ENCODE measurements at places on chromosomes 6 and 20. TPM values are rescaled to one million over a fixed set of nuclear protein-coding genes. Genes with fewer than 3 reads are reported as not detected.

DNA sequence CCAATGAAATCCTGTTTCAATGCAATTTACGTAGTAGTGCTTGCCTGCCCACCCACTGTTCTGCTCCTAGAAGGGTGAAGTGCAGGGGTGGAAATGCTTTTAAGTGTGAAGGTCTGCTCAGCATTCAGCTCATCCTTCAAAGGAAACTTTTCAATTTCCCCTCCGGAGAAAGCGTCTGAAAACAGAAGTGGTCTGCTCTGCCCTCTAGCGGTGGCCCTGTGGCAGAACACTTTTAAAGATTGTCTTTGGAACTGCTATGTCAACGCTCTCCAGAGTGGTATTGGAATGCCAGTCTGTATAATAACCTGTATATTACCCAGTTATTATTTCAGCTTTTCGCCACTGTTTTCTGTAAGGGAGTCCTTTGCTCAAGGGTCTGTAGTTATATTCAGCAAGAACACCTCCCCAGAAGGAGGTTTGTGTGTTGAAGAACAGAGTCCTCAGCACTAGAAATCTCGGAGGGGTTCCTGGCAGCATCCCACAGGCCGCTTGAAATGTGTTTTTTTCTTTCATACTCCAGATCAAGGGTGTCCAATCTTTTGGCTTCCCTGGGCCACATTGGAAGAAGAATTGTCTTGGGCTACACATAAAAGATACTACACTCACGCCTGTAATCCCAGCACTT, 63.1 kb upstream of the KLHL31 start:
- peaks cover 11% of the 10 kb centered on the region for H3K27me3 ChIP-seq
- peak; percentile 70 for DNase-seq
- peaks cover 5% of the 10 kb centered on the region for H3K4me1 ChIP-seq
- H3K36me3 ChIP-seq: no peaks in the 10 kb centered on the region
- H3K4me3 ChIP-seq: no peak overlapping the region

Gene PPP2R5D
- total RNA-seq: 52.4 TPM

- peak overlapping the region; percentile 79 for H3K4me3 ChIP-seq
- no peaks in the 10 kb centered on the region for H3K27me3 ChIP-seq
- DNase-seq: no peak
- peaks cover 38% of the 10 kb centered on the region for H3K4me1 ChIP-seq
Observed at GRCh38 chr20:53608071-53608455, 14.4 kb upstream of the ZNF217 start.

Gene WFDC13
- total RNA-seq: not detected

DNA sequence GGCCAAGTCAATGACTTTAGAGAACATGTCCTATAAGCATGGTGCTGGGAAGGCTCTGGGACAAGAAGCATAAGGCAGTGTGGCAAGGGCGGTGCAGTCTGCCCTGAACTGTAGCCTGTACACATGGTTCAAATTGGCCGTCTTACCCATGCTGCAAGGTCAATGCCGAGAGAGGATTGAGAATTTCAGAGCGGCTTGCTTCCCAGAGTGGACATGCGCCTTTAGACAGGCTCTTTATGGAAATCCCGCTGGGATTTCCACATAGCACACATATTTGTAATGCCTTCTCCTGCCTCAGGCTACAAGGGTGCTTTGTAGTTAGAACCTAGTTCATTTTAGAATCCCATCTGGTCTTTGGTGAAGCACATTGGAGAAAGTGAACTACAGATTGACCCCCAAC, 36.1 kb upstream of the CEP162 start:
- no peak overlapping the region for H3K27ac ChIP-seq
- peaks cover 19% of the 10 kb centered on the region for H3K27me3 ChIP-seq

DNA sequence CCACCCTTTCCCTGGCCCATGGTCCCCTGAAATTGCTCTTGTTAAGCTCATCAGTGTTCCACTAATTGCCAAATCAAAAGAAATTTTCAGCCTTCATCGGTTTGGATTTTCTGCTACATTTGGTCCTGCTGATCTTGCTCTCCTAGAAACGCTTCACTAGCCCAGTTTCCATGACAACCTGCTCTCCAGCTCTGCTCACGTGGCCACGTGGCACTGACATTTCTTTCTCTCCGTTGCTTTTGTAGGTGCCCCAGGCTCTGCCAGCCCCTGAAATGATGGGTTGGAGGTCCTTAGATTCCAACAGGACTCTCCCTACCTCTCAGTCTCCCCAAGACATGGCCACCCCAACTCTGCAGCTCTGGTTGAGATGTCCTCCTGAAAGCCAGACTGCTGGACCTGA, 45.8 kb upstream of the NNAT start:
- H3K27me3 ChIP-seq: peaks cover 11% of the 10 kb centered on the region
- DNase-seq: no peak

Gene LAMA2
- 0.86 TPM for total RNA-seq

DNA sequence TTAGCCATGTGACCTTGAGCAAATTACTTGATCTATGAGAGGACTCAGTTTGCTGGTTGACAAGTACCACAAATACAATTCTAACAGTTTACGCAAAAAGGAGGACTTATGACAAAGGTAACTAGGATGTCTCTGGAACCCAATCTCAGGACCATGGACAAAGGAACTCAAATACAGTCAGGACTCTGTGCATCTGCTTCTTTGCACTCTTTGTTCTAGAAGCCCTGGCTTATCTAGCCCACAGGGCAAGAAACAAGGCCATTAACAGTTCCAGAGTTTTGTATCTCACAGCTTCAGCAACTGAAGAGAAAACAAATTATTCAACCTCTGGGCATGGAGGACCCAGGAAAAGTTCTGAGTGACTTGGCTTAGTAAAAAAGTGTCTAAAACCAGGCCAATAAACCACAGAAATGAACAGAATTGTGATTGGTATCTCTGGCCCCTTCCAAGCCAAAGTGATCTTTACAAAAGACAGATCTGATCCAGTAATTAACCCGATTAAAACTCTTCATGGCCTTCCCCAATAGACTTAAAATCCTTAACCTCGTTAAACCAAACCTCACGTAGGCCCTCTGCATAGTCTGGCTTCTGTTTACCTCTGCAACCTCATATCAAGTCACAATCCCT, 5.9 kb downstream of the WASF1 start:
- DNase-seq: no peak
- H3K27me3 ChIP-seq: peaks cover 15% of the 10 kb centered on the region
- peaks cover 3% of the 10 kb centered on the region for H3K4me1 ChIP-seq

GRCh38 chr6:83199863-83200225, 6.7 kb downstream of the RWDD2A start:
- peaks cover 6% of the 10 kb centered on the region for H3K4me1 ChIP-seq
- no peak overlapping the region for H3K4me3 ChIP-seq
- H3K27ac ChIP-seq: no peak overlapping the region
- H3K27me3 ChIP-seq: no peaks in the 10 kb centered on the region
- DNase-seq: no peak
- peaks cover 13% of the 10 kb centered on the region for H3K36me3 ChIP-seq

GRCh38 chr20:14918976-14919375, 581.6 kb upstream of the FLRT3 start:
- no peaks in the 10 kb centered on the region for H3K27me3 ChIP-seq
- no peak overlapping the region for H3K27ac ChIP-seq
- no peak overlapping the region for H3K4me3 ChIP-seq
- H3K4me1 ChIP-seq: no peaks in the 10 kb centered on the region

Gene CTAGE9
- total RNA-seq: not detected

GRCh38 chr6:81126150-81126549, 626.3 kb downstream of the TENT5A start:
- H3K4me3 ChIP-seq: no peak overlapping the region
- no peaks in the 10 kb centered on the region for H3K4me1 ChIP-seq
- DNase-seq: no peak

Gene TREML1
- not detected for total RNA-seq

Gene C6orf141
- total RNA-seq: 0.42 TPM

- H3K27ac ChIP-seq: no peak overlapping the region
- H3K4me1 ChIP-seq: peaks cover 5% of the 10 kb centered on the region
- no peak for DNase-seq
- H3K27me3 ChIP-seq: peaks cover 2% of the 10 kb centered on the region
- H3K4me3 ChIP-seq: no peak overlapping the region
Observed at GRCh38 chr6:134324141-134324540, 6.2 kb upstream of the SGK1 start.

DNA sequence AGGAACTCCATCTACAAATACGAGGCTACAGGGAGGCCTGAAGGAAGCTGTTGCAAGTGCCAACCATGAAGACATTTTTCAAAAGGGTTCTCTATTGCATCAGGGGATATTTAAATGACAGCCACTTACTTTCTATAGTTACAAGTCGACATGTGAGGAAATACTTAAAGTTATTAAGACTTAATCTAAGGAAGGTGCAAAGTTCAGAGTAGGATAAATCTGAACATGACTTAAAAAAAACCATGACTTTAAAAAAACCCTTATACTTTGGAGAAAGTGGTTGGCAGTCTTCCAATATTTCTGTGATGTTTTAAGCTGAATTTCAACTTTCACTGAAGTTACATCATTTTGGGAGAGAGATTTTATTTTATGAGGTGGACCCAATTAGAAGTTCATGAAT, 56.3 kb upstream of the EMILIN3 start:
- peaks cover 26% of the 10 kb centered on the region for H3K36me3 ChIP-seq
- H3K4me3 ChIP-seq: no peak overlapping the region

GRCh38 chr6:72689107-72689954, 67.5 kb downstream of the KCNQ5 start:
- no peaks in the 10 kb centered on the region for H3K27me3 ChIP-seq
- H3K4me1 ChIP-seq: peaks cover 4% of the 10 kb centered on the region
- H3K4me3 ChIP-seq: no peak overlapping the region
- peaks cover 8% of the 10 kb centered on the region for H3K36me3 ChIP-seq

- no peaks in the 10 kb centered on the region for H3K36me3 ChIP-seq
- H3K4me3 ChIP-seq: no peak overlapping the region
- peaks cover 16% of the 10 kb centered on the region for H3K27me3 ChIP-seq
- no peaks in the 10 kb centered on the region for H3K4me1 ChIP-seq
Observed at GRCh38 chr20:23832775-23833513, 6.4 kb upstream of the CST2 start.

Gene SLC35D3
- total RNA-seq: not detected

GRCh38 chr20:19120569-19120968, 91.9 kb upstream of the SLC24A3 start:
- DNase-seq: no peak
- no peaks in the 10 kb centered on the region for H3K27me3 ChIP-seq
- H3K27ac ChIP-seq: no peak overlapping the region
- H3K4me1 ChIP-seq: no peaks in the 10 kb centered on the region

Gene ZNF831
- 5.1 TPM for total RNA-seq

Gene SNHG17
- 69.1 TPM for total RNA-seq

GRCh38 chr6:24520929-24521546, 26.3 kb downstream of the ALDH5A1 start:
- H3K4me1 ChIP-seq: peaks cover 8% of the 10 kb centered on the region
- DNase-seq: peak; percentile 62
- H3K27ac ChIP-seq: no peak overlapping the region
- H3K36me3 ChIP-seq: peaks cover 3% of the 10 kb centered on the region
- no peaks in the 10 kb centered on the region for H3K27me3 ChIP-seq
- H3K4me3 ChIP-seq: no peak overlapping the region

- H3K4me1 ChIP-seq: no peaks in the 10 kb centered on the region
- no peak for DNase-seq
Observed at GRCh38 chr20:39222101-39222500, 260.0 kb downstream of the DHX35 start.

GRCh38 chr6:128478230-128479047, 42.0 kb downstream of the PTPRK start:
- peaks cover 10% of the 10 kb centered on the region for H3K4me1 ChIP-seq
- no peak for DNase-seq
- peak overlapping the region; percentile 38 for H3K4me3 ChIP-seq
- no peak overlapping the region for H3K27ac ChIP-seq
- H3K27me3 ChIP-seq: no peaks in the 10 kb centered on the region

GRCh38 chr6:97231911-97232310, 51.1 kb downstream of the MMS22L start:
- no peak overlapping the region for H3K27ac ChIP-seq
- H3K4me3 ChIP-seq: no peak overlapping the region
- DNase-seq: no peak
- no peaks in the 10 kb centered on the region for H3K4me1 ChIP-seq
- H3K27me3 ChIP-seq: no peaks in the 10 kb centered on the region

Gene DZANK1
- 0.94 TPM for total RNA-seq

DNA sequence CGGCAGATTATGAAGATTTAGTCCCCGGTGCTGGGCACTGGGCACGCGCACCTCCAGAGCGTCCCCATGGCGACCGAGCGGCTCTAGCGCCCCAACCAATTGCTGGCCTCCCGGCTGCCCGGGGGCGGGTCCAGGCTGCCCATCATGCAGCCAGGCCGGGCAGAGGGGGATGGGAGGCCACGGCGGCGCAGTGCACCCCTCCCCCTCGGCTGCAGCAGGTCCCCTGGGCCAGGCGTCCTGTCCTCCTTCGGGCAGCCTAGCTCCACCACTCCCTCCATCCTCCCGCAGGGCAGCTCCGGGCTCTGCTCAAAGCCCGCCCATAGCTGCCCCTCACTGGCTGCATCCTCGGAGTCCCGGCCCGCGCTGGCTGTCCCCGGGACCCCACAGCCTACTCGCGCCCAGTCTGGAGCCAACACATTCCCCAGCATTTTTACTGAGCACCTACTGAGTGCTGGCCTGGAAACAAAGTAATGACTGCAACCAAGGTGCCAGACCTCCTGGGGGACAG, 99.4 kb downstream of the ASXL1 start:
- peaks cover 3% of the 10 kb centered on the region for H3K36me3 ChIP-seq
- no peaks in the 10 kb centered on the region for H3K27me3 ChIP-seq

- peaks cover 6% of the 10 kb centered on the region for H3K27me3 ChIP-seq
- no peaks in the 10 kb centered on the region for H3K36me3 ChIP-seq
- no peak overlapping the region for H3K4me3 ChIP-seq
- DNase-seq: no peak
- no peak overlapping the region for H3K27ac ChIP-seq
Observed at GRCh38 chr20:10715035-10715434, 41.2 kb upstream of the JAG1 start.

Gene KHDC1
- total RNA-seq: 1.1 TPM

DNA sequence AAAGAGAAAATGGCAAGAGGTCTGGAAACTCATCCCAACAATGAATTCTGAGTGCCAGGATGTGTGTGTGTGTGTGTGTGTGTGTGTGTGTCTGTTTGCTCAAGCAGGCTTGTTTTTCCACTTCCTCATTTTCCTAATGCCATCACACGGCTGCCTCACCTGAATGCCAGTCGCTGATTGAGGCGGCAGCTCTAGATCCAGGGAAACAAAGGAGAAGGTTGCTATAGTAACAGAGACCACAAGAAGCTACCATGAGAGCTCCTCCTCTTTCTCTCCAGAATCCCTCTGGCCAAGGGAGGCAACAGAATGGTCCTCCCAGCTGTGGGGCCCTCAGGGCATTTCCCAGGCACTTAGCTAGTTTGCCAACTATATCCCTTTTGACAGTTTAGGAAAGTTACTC, 241.1 kb upstream of the TSHZ2 start:
- no peak overlapping the region for H3K27ac ChIP-seq
- no peak for DNase-seq
- no peaks in the 10 kb centered on the region for H3K36me3 ChIP-seq
- H3K4me3 ChIP-seq: no peak overlapping the region
- H3K4me1 ChIP-seq: peaks cover 5% of the 10 kb centered on the region
